ENCODE measurements at places on chromosomes 11 and 22.

GRCh38 chr22:19868333-19868732 lies 13.7 kb upstream of the GNB1L start:
- DNase-seq: no peak

- DNase-seq: no peak
These were observed 299.6 kb downstream of the KIRREL3 start for GRCh38 chr11:126700768-126701519.

DNA sequence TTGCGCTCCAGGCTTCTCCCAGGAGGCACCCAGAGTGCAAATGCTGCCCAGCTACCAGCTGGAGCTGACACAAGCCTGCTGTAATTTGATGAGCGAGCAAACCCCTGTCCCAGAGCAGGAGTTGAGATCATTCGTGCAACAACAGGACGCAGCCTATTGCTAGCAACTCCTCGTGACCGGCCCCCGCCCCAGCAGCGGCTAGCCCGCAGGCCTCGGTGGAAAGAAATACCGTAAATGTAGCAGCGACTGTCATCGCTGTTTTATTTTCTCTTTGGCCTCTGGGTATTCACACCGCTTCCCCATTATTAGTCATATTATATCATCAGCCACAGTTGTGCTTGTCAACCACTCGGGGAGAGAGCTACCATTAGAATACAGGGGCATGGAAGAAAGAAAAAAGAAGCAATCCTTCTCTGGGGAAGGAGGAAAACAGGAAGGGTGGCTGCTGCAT lies 59.2 kb upstream of the ATXN10 start:
- DNase-seq: no peak

- no peak for DNase-seq
These were observed 22.4 kb upstream of the APOBEC3A start for GRCh38 chr22:38935023-38935422.

Data from vagina (tissue), 2 donors.